ENCODE measurements at places on chromosomes 13 and 19.

DNA sequence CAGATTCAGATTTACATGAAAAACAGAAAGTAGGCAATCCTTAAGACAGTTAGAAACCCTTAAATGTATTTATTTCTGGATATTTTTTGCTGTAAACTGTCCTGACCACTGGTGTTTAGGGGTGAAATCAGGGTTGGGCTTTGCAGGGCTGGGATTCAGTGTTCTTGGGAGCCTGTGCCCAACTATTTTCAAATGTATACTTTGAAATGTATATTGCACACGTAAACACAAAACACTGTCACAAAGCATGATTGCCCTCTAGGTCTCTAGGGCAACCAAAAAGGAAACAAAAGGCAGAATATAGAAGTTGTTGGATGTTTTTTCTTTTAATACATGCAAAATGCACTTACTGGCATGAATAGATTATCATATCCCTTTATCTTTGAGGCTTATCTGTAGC lies 1185.4 kb downstream of the DIAPH3 start:
- no peak for DNase-seq

- no peak for DNase-seq
These were observed 25.1 kb downstream of the LNX2 start for GRCh38 chr13:27595055-27595811.

DNA sequence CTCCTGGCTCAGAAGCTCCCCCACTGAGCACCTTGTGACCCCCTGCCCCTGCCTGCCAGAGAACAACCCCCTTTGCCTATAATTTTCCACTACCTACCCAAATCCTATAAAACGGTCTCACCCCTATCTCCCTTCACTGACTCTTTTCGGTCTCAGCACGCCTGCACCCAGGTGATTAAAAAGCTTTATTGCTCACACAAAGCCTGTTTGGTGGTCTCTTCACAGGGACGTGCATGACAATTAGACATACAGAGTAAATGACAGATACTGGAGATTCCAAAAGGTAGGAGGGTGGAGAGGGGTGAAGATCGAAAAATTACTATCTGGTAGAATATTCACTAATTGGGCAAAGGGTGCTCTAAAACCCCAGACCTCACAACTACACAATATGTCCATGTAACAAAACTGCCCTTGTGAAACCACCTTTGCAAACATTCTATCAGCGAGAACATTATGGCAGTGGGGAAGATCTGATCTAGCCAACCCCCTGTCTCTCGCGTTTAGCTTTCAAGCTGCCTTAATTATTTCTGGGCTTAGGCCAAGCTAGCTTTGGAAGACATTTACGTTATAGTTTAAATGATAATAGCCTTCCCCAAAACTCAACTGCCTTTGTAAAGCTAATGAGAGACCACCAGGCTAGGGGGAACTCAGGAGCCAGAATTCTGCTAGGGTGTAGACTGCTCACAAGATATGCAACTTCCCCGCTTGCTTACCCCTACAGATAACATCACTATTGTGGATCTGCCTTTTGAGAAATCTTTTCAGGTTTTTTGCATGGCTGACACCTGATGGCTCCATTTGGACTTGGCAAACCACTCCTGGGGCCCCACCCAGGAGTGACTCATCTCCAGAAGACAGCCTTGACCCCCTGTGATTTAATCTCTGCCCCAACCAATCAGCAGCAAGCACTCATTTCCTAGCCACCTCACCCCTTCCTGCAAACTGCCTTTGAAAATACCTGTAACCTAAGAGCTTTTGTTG lies 1534.0 kb upstream of the SPRY2 start:
- DNase-seq: no peak

DNA sequence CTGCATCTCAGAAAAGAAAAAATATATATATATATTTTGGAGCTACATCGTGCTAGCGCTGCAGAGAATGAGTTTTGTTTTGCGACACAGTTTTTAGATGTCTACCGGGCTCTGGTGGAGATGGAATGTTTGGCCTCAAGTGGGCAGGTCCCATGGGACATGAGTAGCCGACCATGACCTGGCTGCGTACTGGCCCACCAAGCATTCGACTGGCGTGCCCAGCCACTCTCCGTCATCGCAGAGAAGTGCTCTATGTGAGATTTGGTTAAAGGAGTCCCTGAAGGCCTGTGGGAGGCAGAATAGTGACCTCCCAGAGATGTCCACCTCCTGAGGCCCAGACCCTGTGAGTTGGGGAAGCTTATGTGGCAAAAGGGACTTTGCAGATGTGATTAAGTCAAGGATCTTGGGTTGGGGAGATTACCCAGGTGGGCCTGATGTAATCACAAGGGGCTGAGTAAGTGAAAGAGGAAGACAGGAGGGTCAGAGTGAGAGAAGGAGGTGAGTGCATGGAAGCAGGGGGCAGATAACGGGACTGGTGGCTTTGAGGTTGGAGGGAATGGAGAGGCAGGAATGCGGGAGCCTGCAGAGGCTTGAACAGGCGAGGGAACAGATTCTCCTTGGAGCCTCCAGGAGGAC lies 821 bp upstream of the LILRB4 start:
- DNase-seq: no peak

DNA sequence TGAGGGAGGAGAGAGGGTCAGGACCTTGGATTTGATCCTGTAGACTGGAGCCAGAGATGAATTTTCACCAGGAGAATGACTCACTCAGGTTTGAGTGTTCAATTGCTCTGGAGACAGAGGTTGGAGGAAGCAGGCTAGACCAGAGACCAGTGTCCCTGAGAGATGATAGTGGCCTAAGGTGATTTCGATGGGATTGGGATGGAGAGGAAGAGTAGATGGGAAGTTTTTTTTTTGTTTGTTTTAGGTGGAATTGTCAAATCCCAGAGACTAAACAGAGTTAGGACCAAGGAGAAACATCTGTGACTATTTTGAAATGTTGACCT lies 2.3 kb downstream of the CEBPG start:
- no peak for DNase-seq

GRCh38 chr13:33548069-33548468 lies 262.5 kb upstream of the STARD13 start:
- DNase-seq: no peak

DNA sequence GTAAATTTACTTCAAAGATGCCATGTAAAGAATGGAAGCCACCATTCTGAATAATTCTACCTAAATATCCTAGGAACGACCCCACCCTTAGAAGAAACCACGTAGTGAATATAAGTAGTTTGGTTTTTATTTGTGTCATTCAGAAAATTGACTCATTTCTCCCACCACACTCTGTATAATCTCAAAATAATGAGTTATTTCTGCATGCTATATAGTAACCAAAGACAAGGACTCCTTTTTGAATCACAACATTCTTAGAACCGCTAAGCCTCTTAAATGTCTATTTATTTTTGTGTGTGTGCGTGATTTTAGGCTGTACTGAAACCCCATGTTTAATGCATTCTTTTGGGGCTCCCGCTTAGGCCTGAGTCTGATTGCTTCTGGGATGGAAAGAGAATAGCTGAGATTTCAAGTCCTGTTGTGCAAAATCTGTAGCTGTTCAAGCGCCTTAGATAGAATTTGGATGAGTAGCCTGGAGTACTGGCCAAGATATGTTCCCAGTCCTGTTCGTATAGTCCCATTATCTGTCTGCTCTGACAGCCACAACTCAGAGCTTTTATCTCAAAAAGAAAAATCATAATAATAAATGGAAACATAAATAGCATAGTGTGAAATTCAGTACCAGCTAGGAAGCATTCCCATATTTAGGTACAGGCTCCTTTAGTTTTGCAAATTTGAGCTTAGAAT lies 532.4 kb upstream of the NBEA start:
- no peak for DNase-seq

GRCh38 chr19:36847968-36848367 lies 2.7 kb upstream of the ZNF345 start:
- DNase-seq: no peak

DNA sequence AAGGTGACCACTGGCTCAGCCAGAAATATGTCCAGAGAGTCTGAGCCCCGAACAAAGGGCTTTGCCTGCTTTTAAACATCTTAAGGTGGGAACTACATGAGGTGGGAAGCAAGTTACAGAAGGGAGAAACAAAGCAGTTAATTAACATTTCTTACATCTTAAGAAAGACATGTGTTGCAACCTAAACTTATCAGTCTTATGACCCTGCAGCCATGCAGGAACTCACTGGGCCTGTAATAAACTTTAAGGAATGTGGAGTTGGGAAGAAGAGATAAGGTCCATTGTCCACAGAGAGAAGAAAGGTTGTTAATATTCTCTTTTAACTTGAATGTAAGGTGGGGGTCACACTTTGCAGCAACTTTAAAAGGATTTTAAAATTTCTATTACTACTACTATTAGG lies 46.8 kb upstream of the CYP2A7 start:
- no peak for DNase-seq

DNA sequence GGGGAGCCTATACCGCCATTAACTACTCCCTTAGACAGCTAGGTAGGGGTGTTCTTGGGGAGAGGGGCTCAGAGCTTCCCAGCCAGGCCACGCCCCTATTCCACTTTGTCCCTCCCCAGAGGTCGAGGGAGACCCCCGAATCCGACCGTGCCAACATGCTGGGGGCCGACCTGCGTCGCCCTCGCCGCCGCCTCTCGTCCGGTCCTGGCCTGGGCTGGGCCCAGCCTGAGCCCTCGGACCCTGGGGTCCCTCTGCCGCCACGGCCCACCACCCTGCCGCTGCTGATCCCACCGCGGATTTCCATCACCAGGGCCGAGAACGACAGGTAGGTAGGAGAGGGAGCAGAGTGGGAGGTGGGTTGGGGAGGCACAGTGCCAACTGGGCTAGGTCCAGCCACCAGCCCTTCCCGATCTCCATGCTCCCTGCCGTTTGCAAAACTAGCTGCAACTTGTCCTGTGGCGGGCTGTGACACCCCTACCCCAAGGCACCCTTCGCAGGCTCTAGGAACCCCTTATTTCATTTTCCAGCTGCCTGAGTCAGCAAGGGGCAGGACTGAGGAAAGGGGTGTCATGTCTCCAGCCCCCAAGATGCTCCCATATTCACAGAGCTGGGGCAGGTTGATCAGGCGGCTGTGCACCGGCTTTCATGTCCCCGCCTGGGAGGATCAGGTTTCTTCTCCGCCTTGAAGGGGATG lies 2.6 kb upstream of the PDE4A start:
- no peak for DNase-seq
